ENCODE measurements at places on chromosomes 11 and 22. TPM values are rescaled to one million over a fixed set of nuclear protein-coding genes. Genes with fewer than 3 reads are reported as not detected.

GRCh38 chr11:540583-541432 is 3.5 kb downstream of the LRRC56 start:
- peak; percentile 14 for DNase-seq

GRCh38 chr11:17924713-17925112 is 88.1 kb downstream of the SERGEF start:
- DNase-seq, result no peak

The CSF2RB gene
- total RNA-seq, result 6.0 TPM

DNA sequence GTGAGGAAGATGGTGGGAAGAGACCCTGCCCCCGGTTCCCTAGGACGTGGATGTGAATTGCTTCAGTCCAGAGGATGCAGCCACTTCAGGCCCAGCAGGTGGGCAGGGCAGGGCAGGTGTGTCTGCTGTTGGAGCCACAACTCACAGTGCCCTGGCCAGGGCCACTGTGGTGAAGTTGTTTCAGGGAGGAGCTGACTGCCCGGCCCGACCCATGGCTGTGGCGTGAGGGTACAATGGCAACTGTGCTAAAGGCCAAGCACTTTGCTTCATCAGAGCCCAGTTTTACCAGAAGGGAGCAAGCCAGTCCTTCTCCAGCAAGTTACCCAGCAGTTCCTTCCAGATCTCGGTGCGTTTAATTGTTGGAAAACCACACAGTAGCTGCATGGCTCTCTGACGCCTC is 1174.4 kb downstream of the BRD1 start:
- no peak for DNase-seq

GRCh38 chr22:19057539-19057938 is 64.7 kb downstream of the DGCR2 start:
- no peak for DNase-seq

- DNase-seq, result no peak
These were observed 56.2 kb downstream of the PANX1 start for GRCh38 chr11:94184846-94185245.

The PHOX2A gene
- total RNA-seq, result not detected

DNA sequence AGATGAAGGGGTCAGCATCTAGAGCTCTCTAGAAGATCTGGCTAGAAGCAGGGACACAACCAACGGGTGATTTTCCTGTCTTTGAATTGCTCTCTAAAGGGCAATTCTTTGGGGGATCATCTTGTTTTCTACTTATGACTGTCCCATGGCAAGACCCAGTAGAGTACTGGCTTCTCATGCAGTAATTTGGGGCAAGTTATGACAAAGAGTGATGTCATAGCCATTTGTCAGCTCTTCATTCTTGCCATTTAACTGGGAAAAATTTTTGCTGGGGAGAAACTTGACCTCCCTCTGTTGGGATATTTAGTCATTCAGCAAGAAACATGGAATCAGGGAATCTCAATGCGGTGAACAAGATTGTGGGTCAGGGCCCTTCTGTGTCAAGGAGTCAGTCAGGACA is 80.4 kb downstream of the SLC1A2 start:
- DNase-seq, result no peak

GRCh38 chr11:133136376-133136775 is 395.9 kb downstream of the OPCML start:
- DNase-seq, result no peak

- DNase-seq, result no peak
These were observed 23.0 kb downstream of the MS4A6A start for GRCh38 chr11:60159868-60160267.

GRCh38 chr22:37745548-37746365 is 48.9 kb downstream of the TRIOBP start:
- peak; percentile 94 for DNase-seq

DNA sequence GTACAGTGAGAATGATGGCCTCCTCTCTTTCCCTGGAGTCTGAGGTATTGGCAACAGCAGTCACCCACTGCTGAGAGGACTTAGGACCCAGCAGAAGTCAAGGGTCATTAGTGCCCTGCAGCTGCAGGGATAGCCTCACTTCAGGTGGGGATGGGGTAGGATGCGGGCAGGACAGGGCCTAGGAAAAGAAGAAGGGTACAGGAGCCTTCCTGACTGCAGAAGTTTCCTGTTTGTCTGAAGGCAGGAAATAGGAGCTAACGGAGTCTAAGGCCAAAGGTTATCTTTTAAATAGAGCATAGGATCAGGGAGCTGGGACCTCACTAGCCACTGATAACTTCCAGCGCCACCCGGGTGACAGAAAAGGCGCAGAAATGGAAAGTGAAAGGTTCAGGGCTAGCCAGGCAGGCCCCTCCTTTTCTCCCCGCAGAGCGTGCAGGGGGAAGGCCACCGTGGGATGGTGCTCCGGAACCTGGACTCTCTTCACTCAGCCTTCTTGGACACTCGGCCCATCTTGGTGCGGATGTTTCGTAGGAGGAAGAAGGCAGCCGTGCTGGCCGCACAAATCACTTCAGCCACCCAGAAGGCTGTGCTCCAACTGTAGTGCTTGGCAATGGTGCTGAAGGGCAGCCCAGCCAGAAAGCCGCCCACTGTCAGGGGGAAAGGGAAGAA is 6.0 kb downstream of the TRAPPC4 start:
- no peak for DNase-seq

GRCh38 chr11:122104341-122104740 is 11.7 kb downstream of the BLID start:
- no peak for DNase-seq

- DNase-seq, result peak; percentile 89
These were observed 161.1 kb downstream of the BBOX1 start for GRCh38 chr11:27201454-27202302.

DNA sequence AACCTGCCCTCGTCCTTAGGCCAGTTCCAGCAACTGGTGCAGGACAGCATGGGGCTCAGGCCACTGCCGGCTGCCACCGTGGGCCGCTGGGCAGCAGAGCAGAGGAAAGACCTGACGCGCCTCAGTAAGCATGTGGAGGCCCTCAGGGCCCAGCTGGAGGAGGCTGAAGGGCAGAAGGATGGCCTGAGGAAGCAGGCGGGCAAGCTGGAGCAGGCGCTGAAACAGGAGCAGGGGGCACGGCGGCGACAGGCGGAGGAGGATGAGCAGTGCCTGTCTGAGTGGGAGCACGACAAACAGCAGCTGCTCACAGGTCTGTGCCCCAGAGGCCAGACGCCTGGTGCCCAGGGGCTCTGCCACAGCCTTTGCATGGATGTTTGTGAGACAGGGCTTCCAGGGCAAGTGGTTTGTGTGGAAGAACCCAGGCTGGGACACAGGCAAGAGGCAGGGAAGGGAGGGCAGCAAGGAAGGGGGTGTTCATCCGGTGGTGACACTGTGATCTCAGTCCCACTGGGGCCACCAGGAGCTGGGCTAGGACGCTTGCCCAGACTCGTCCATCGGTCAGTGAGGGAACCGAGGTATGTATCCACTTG is 13.9 kb downstream of the CCDC157 start:
- no peak for DNase-seq

- DNase-seq, result no peak
These were observed 31.7 kb upstream of the PDE3B start for GRCh38 chr11:14611939-14612338.

DNA sequence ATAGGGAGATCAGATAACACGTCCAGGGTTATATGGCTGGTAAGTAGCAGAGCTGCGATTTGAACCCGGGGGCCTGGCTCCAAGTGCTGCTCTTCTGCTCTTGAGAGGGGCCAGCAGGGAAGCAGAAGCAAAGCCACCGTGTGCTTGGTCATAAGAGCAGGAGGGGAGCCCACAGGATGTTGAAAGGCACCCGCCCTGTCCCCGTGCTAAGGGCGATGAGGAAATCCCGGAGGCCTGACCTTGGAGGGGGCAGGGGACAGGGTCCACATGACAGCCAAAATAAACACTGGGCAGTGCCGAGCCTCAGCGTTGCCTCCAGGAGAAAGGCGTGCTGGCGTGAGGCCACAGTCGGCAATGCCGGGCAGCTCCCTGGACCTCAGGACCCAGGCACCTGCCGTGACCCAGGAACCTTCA is 28.8 kb downstream of the TOM1 start:
- no peak for DNase-seq

DNA sequence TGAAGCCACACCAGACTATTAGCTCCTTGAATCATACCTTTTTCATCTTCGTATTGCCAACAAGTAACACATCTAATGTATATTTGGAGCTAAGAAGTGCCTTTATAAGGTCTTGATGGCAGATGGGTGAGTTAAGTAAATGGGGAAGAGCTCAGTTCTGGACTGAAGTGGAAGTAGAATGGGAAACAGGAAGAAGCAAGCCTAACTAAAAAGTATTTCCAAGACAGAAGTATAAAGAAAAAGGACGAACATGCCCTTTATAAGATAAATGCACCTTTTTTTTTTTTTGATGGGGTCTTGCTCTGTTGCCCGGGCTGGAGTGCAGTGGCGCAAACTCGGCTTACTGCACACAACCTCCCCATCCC is 14.5 kb downstream of the CRTAM start:
- DNase-seq, result no peak

- no peak for DNase-seq
These were observed 124.0 kb downstream of the FEZ1 start for GRCh38 chr11:125372088-125372487.

- DNase-seq, result no peak
These were observed 12.7 kb upstream of the TREH start for GRCh38 chr11:118691926-118692830.

The IPO7 gene
- total RNA-seq, result 117 TPM

DNA sequence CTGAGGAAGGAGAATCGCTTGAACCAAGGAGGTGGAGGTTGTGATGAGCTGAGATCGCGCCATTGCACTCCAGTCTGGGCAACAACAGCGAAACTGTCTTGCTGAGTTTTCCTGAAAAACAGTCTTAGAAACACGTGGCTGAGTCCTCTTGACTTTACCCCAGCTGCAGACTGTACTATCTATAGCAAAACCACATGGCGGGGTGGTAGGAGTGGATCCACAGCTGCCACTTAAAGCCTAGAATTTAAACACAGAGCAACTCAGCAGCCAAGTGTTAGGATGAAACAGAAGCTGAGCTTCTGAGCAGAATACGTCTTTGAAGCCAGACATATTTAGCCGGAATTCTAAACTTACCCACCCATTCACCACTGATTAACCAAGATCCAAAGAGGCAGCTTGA is 14.1 kb downstream of the PATZ1 start:
- DNase-seq, result no peak

The ELMOD1 gene
- total RNA-seq, result 7.3 TPM

All from left cardiac atrium (tissue), 4 donors.